ENCODE measurements at places on chromosomes 1 and 21.

GRCh38 chr1:78617615-78618026, 2.6 kb upstream of the IFI44L start:
- DNase-seq, result peak; percentile 49

GRCh38 chr1:227556288-227556687, 7.1 kb upstream of the ZNF678 start:
- DNase-seq, result no peak

DNA sequence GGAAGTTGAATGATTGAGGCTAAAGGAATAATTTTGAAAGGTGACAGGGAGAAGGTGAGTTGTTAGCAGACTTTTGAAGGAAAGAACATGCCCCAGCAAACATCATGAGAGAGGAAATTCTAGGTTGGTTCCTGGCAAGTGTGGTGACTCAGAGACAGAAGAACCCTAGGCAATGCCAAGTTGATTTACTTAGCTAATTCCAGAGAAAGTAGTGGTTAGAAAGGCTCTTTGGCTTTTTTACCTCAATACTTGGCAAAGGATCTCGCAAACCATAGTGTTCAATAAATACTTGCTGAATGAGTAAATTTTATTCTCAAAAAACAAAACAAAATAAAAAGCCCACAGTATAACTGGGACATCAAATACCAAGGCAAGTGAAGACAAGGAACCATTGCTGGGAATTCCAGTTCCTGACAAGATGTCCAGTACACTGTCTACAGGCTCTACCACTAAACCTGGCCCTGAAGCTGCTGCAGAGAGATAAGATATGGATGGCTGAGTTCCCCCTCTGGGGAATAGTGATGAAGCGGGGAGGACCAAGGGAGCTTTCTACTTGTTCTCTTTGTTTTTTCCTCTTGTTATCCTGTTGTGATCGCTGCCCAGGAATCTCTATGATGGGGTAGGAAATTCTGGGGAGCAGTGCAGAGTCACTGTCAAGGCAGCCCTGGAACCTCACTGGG, 48.2 kb downstream of the IL12RB2 start:
- no peak for DNase-seq

GRCh38 chr1:95304803-95305202, 70.8 kb downstream of the RWDD3 start:
- DNase-seq, result no peak

DNA sequence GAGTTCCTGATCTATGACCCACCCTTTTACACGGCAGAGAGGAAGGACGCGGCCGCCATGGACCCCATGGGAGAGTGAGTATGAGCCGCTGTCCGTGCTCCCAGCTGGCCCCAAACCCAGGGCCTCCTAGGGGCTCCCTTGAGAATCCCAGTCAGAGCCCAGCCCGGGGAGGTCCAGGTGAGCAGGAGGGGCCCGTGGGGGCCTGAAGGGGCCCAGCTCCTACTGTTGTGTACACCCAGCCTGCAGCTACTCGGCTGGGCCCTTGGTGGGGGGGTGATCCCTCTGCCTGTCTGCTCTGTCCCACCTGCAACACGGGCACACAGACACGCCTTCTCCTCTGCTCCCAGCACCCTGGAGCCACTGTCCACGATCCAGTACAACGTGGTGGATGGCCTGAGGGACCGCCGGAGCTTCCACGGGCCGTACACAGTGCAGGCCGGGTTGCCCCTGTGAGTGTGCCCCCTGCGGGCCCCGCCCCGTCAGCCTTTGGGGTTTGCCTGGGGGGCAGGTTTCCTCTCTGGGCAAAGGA, 28.6 kb upstream of the LRRC3 start:
- no peak for DNase-seq

DNA sequence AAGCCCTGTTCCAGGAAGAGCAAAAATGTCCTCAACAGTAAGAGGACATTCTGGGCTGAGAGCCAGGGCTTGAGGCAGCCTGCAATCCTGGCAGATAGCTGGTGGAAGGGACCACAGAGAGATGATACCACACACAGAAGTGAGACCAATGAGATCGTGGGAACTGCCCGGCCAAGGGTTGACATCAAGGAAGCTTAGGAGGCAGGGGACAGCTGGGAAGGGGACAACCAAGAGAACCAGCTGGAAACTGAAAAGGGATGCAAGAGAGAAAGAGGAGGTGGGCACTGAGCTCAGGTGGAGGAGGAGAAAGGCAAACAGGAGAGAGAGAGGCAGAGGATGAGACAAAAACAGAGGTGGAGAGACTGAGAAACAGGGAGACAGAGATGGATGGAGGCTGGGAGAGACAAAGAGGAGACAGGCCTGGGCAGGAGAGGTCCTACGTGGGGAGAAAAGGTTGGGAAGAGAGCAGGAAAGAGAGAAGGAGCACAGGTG, 9.2 kb downstream of the PDZK1IP1 start:
- no peak for DNase-seq

DNA sequence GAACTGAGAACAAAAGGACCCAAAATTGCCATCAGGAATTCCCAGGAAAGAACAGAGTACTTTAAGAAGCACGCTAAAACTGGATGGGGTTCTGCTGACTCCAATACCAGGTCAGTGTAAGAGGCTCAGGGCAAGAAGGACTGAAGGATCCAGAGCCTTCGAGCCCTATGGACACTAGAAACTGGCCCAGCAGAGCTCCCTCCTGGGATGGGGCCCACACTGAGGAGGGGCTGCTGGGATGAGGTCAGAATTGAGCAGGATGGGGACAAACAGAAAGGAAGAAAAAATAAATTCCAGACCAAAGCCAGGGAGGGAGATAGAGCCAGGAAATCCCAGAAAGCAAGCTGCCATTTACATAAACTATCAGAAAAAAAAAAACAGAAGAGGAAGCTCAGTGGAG, 222.4 kb upstream of the COA6 start:
- no peak for DNase-seq

- no peak for DNase-seq
These were observed 14.0 kb downstream of the SFPQ start for GRCh38 chr1:35178874-35179380.

- no peak for DNase-seq
These were observed 15.3 kb downstream of the RAB4A start for GRCh38 chr1:229286099-229286766.

DNA sequence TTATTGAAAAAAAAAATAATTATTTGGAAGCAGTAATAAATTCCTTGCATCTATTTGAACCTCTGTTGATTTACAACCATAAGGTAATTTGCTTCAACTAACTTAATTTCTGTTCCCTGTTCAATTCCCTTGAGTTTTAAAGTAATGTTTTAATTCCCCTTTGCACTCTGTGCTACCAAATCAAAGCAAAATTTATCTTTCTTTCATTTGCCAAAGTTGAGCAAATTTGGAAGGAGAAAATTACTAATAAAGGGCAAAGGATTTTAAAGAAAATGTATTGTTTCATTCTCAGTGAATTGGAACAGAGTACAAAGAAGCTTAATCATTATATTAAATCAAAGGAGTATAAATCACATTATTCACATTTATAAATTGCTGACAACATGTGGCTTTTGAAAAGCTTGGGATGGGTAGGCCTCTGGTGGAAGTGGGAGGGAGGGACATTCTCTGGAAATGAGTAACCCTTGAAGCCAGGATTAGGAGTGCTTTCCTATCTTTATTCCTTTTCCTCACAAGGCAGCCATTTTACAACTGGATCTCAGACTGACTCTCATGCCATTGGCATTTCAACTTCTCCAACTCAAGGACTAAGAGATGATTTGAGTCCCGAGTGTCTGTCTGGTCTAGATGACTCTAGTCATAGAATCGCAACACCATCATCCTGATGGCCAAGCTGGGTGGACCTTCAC, 331.6 kb upstream of the DUSP10 start:
- DNase-seq, result no peak

DNA sequence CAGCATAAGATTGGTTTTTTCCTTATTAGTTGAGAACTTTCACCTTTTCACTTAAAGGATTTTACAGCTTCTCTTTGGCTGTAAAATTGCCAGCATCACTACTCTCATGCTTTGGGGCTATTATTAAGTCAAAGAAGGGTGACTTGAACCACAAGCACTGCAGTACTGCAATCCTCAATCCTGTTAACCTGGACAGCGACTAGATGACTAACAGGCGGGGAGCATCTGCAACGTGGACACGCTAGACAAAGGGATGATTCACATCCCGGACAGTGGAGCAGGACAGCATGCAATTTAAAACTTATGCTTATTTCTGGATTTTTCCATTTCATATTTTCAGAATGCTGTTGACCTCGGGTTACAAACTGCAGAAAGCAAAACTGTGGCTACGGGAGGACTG, 8.1 kb downstream of the ARV1 start:
- DNase-seq, result no peak

GRCh38 chr21:41429925-41430491, 4.0 kb downstream of the MX1 start:
- DNase-seq, result no peak

DNA sequence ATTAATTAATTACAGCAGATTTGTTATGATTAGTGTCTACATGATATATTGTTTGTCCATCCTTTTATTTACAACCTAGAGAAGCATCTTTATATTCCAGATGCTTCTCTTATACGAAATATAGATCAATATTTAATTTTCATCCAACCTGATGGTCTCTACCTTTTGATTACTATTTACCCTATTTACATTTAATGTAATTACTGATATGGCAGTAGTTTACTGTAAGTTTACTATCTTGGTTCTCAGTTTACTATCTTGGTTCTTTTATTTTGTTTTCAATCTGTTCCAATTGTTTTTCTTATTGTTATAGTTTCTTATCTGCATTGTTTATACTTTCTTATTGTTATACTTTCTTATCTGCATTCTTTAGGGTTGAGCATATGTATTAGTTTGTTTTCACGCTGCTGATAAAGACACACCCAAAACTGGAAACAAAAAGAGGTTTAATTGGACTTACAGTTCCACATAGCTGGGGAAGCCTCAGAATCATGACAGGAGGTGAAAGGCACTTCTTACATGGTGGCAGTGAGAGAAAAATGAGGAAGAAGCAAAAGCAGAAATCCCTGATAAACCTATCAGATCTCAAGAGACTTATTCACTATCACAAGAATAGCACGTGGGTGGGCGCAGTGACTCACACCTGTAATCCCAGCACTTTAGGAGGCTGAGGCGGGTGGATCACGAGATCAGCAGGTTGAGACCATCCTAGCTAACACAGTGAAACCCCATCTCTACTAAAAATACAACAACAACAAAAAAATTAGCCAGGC, 28.9 kb downstream of the FAF1 start:
- no peak for DNase-seq

DNA sequence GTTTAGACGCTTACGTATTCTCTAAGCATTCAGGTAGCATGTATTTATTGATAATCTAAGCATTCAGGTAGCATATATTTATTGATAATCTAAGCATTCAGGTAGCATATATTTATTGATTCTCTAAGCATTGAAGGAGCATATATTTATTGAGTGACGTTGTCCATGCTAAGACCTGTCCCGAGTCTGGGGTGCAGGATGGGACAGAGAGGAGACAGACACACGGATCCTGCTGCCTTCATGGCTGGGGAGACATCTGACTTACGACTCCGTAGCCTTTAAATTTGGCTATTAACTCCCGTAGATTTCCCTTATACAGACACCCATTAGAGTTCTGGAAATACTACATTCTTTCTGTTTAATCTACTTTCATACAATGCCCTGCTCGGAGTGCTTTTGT, 982 bp downstream of the SCCPDH start:
- DNase-seq, result no peak

DNA sequence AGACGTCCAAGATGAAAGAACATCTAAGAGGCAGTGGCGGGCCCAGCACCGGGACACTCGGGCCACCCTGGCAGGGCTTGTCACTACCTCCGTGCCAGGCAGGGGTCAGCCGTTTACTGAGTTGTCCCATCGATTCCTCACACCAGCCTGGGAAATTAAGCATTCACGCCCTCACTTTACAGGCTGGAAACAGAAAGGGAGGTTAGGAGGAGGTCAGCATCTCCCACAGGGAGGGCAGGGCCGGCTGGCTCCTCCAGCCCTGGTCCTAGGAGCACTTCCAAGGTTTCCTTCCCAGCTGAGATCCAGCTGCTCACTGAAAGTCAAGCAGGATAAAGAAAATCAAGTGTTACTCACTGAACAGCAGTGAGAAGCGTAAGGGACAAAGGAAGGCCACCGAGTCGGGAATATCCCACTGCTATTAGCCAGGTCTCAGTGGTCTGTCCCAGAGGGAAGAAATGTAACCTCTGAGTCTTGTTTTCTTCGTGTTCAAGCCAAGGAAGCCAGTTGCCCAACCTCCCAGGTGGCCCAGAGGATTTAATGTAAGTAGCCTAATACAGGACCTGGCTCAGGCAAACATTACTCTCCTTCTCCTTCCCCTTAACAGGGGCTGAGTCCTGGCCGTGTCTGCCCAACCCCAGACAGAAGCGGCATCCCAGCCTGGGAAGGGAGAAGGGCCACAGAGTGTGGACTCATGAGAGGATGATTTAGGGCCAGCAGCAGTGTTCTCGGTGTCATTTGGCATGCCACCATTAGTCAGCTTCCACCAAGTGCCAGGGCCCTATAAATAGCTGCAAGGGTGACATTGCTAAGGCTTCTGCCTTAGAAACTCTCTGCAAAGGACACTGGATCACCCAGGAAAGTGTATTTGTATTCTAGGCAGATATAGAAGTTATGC, 203.1 kb upstream of the GALNT2 start:
- DNase-seq, result no peak

DNA sequence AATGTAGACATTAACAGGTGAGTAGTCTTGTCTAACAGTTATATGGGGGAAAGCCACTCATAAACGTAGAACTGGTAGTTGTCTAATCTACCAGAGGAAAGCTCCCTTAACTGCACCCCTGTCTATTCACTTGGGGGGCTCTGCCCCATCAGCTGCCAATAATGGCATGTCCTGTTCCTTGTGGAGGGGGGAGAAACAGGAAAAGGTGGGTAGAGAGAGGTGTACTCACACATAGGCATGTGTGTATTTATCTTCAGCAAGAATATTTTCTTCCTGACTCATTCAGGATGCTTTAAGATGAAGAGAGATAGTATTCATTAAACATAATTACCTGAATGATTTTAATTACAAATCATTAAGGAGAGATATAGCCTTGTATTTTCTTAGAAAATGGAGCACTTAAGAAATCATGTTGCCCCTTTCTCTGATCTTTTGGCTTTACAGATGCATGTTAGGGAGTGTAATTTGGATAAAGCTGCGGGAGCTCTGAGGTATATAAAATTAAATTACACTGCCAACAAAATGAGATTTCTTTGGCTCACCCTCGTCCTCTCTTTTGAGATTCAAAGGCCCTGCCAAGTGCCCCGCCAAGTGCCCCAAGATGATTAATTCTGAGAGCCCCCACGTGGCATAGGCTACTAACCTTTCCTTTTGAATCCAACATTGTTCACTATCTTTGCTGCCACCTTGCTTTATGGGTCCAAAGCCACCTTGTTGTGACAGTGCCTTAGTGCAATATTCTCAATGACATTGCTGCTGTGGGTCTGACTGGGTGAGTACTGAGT, 286.3 kb upstream of the LYPLAL1 start:
- no peak for DNase-seq

Measured in amygdala (tissue), 56 donors.